Stimulated activated CD4-positive, alpha-beta T cell treated with anti-CD3 and anti-CD28 coated beads, Interleukin-1b, Interleukin-23, amount 100 ng/mL, for 4 hours (primary cell): ENCODE measurements at places on chromosomes 2 and 18.

- DNase-seq, result no peak
Observed at GRCh38 chr2:152380261-152381055, 45.5 kb downstream of the FMNL2 start.

- no peak for DNase-seq
Observed at GRCh38 chr18:57025540-57025939, 121.3 kb upstream of the BOD1L2 start.

- no peak for DNase-seq
Observed at GRCh38 chr2:234816491-234816890, 135.3 kb upstream of the SH3BP4 start.

DNA sequence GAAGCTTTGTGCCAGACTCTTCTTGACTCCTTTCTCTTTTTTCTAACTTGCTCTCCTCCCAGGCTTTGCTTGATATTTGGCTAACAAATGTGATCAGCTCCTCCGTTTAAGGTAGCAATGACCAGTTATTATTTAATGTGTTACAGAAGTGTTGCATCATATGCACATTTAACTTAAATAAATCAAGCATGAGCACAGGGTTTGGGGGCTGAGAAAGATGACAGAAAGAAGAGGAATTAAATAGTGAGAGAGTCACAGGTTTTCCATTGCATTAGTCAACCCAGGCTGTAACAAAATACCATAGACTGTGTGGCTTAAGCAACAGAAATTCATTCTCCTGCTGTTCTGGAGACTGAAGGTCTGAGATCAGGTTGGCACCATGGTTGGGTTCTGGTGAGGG, 343.8 kb downstream of the RPRM start:
- DNase-seq, result no peak

- no peak for DNase-seq
Observed at GRCh38 chr2:130252880-130253645, 54.8 kb upstream of the TUBA3E start.

GRCh38 chr2:13002536-13003331, 286.0 kb downstream of the TRIB2 start:
- DNase-seq, result no peak

DNA sequence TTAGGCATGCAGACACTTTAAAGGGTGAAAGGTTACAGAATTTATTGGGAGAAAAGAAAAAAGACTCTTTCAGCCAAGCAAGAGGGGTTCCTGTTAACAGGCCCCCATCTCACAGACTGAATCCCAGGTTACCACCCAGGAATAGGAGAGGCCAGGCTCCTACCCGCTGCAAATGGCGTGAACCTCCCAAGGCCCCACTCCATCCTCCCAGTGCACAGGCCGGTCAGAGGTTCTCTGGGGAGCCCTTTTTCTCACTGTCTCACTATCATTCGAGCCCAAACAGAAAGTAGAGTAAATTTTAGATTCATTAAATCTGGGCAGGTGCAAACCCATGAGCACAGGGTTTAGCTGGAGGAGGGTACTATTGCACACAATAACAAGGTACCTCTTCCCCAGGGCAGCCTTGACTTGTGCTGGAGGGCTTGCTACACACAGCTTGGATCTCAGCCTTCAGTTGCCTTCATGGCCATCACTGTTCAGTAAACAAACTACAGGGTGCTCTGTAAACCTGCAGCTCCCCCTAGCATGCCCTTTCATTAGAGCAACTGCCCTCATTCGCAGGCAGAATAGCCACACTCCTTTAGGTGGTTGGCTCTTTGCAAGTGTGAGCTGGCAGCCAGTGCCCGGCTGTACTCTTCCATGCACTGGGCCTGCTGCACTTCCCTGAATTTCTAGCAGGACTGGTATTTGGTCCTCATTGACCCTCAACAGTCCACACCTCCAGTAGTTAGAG, 7.3 kb upstream of the PLEK start:
- DNase-seq, result no peak
